Stimulated activated CD4-positive, alpha-beta T cell treated with anti-CD3 and anti-CD28 coated beads, TNF-alpha, amount 100 ng/mL, for 4 hours (primary cell): ENCODE measurements at places on chromosomes 16 and 17.

- no peak for DNase-seq
Measured at GRCh38 chr16:86321491-86321890, 188.8 kb upstream of the FOXF1 start.

- DNase-seq, result peak; percentile 31
Measured at GRCh38 chr17:56819431-56820145, 14.1 kb downstream of the C17orf67 start.

DNA sequence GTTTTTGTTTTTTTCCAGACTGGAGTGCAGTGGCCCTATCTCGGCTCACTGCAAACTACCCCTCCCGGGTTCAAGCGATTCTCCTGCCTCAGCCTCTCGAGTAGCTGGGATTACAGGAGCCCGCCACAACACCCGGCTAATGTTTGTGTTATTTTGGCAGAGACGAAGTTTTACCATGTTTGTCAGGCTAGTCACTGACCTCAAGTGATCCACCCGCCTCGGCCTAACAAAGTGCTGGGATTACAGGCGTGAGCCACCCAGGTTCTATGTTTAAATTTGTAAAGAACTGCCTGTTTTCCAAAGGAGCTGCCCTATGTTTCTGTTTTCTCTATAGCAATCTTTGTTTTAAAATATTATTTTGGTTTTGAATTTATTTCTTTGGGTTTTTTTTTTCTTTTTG is 13.8 kb upstream of the C16orf87 start:
- DNase-seq, result no peak

DNA sequence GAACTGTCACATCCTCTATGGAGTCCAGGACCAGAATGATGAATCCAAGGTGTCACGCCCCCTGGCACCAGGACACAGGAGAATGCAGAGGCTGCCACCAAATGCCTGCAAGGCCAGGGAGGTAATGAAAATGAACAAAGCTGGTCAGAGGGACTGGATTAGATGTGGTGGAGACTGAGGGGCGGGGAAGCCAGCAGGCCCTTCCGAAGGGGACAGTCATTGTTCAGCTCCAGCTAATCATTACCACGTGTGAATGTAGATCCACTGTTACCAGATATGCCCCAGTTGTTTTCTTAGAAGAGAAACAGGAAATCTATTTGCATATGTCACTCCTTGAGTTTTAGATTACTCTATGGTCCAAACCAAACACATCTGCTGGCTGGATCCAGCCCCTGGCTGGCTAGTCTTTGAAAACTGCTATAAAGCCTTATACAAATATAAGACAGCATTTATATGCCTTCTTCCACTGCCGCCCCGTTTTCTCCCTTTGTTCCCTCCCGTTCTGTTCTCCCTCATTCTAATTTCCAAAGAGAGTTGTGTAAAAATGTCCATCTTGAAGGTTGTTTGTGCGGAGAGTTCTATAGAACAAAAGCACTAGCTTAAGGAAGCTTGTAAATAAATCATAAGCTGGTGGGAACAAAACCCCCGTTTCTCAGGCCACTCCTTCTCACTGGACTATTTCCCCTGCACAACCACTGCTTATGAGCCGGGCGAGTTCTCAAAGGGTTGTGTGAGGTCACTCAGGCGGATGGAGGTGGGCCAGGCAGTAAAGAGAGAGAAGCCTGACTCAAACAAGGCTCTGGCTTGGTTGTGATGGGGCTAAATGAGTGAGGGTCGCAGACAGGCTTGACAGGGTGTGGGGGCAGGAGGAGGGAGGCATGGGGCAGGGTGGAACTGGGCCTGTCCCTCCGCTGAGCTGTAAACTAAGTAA is 14.2 kb downstream of the CRYM start:
- no peak for DNase-seq

- DNase-seq, result no peak
Measured at GRCh38 chr16:22763437-22764080, 50.4 kb upstream of the HS3ST2 start.

GRCh38 chr16:2121853-2122252 is 13.8 kb downstream of the PKD1 start:
- DNase-seq, result no peak

DNA sequence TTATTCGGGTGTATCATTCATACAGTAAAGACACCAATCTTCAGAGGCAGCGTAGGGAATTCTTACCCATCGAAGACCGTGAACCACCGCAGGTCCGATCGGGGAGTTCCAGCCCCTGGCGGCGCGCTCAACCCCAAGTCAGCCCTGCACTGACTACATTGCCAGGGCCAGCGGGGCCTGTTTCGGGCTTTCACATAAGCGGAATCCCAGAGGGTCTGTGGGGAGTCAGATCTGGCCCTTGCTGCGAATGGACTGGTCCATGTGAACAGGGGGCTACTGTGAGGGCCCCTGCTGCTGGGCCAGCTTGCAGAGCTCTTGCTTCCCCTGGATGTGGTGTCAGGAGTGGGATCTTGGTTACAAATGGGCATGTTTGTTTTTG is 7.6 kb downstream of the PDE6G start:
- DNase-seq, result no peak

GRCh38 chr17:3213587-3213986 is 6.1 kb downstream of the OR1A1 start:
- DNase-seq, result no peak

- no peak for DNase-seq
Measured at GRCh38 chr17:64628641-64629040, 33.5 kb downstream of the SMURF2 start.

DNA sequence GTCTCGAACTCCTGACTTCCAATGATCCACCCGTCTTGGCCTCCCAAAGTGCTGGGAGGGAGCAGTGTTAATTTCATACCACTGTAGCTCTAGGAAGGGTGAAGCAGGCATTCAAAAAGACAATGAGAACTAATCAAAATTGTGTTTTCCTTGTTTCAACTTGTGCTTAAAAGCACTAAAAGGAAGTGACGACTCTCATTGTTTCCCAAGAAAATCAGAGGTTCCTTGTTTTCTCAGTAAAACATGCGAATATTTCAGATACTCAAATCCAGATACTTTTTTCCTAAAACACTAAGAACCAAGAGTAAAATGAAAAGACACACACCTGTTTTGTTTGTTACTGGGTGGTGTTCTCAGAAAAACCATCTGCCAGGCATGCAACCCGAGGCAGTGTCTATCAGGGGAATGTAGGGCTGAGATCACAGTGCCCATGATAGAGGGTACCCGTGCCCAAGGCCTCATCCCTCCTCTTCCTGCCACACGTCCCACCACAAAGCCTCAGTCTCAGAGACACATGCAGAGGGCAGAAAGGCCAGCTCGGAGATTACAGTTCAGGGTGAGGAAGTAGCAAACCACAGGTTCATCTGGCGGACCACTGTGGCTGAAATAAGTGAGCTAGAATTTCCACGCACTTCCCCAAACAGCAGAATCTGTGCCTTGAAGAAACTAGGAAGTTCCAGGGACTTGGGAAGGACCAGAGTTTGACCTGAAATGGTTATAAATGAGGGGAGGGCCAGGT is 33.7 kb downstream of the GINS3 start:
- DNase-seq, result no peak

DNA sequence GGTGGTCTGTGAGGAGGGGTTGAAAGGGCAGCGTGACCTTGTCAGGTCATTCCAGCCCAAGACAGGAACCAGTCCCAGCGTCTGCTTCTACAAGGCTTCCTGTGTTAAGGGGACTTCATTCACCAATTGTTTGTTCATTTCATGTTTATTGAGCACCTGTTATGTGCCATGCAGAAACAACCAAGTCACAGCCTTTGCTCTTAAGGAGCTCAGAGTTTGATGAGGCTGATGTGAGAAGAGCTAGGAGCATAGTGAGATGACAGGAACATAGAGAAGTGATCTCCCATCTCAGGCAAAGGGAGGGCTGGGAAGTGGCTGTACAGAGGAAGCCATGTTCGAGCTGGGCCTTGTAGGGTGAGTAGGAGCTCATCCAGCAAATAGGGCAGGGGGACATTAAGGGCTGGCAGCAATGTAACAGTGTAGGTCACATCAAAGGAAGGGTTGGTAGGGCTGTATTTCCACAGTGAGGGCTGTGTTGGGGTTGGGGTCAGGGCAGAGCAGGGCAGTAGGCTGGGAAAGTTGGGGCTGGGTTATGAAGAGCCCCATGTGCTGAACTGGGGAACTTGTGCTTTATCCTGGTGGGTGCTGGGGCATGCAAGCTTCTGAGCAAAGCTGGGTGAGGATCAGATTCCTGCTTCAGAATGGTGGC is 79.8 kb downstream of the ARHGAP23 start:
- no peak for DNase-seq

DNA sequence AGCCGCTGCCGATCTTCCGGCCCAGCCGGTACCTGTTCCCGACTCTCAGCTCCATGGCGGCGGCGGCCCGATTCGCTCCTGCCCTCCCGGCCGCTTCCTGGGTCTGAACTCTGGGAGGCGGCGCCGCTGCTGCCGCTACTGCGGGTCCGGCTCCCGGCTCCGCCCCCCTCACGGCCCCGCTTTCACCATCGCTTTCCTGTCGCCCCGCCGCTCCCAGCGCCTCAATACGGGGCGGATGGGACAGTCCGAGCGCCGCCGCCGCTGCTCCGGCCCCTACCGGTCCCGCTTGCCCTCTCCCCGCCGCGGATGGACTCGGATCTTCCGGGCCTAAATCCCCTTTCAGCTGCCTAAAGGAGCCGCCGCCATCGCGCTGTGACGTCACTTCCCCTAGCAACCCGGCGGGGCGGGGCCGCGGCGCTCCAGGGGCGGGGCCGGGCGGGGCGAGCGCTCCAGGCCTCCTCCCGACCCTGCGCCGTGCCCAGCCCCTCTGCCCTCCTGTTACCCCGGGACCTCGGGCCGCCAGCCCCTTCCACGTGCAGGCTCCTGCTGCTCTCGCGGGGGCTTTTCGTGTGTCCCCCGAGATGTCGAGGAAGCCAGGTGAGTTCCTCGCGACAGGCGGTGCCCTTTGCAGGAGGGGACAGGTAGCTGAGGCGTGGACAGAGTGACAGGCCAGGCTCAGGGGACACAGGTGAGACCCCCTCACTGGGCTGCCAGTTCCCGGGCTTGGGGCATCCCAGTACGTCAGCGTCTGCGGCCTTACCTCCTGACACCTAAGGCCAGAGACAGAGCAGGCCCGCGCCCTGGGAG is at the start of gene CSNK1D:
CSNK1D (minus strand) TSS at position 374 of the 807 bp plus-strand sequence; CDS start at position 55, 319 bp downstream.
- DNase-seq, result peak; percentile 86

DNA sequence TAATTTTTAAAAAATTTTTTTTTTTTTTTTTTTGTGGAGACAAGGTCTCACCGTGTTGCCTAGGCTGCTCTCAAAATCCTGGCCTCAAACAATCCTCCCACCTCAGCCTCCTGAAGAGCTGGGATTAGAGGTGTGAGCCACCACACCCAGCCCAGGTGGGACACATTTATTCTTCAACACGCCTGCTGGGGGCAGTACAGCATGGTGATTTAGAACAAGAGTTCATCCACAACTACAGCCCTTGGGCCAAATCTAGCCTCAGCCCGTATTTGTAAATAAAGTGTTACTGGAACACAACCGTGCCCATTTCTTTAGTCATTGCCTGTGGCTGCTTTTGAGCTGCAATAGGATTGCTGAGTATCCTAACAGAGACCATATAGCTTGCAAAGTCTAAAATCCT is 92.8 kb downstream of the KATNIP start:
- DNase-seq, result no peak

- no peak for DNase-seq
Measured at GRCh38 chr17:10025976-10026901, 121.2 kb upstream of the RCVRN start.

DNA sequence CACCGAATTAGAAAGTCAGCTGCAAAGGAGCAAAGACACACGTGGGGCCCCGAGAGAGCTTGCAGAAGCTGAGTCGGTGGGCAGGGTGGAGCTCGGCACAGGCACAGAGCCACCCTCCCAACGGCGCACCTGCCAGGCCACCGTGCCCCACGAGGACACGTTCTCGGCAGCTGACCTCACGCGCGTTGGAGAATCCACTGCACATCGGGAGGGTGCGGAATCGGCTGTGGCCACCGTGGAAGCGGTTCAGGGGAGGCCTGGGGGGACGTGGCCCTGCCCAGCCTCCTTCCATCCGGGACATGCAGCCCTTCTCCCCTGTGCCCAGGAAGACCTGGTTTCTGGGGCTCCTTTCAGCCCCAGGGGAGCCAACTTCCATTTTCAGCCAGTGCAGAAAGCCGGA is 20.9 kb upstream of the ZFPM1 start:
- no peak for DNase-seq

DNA sequence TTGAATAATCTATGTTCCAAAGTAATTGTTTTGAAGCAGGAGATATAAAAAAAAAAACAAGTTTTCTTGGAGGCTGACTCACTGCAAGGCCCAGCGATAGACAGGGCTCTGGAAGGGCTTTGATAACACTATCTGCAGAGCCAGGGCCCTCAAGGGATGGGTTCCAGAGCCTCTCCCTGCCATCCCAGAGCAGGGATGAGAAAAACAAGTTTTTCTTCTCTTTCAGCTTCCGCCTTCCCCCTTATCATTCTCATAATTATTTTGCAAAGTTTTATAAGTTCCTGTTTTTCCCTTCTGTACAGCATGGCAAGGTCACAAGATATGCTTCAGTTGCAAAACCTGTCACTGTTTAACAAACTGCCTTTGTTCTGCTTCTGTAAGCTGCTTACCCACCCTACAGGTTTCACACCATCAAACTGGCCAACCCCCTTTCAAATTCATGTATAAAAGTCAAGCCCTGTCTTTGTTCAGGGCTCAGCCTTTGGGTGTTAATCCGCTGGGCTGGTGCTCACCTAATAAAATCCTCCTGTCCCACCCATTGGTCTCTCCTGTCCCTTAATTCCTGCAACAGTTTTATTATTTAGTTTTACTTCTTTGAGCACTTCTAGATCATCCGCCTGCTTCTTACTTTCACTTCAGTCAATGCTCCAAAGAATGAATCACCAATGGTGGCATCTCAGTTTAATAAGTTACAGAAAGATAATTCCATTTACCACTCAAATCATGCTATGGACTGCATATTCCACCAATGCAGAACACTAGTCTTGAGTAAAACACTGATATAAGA is 5.6 kb upstream of the THUMPD1 start:
- no peak for DNase-seq

- DNase-seq, result no peak
Measured at GRCh38 chr17:67427424-67427823, 50.3 kb downstream of the PITPNC1 start.

GRCh38 chr16:14125708-14126107 is 54.6 kb downstream of the MRTFB start:
- no peak for DNase-seq

DNA sequence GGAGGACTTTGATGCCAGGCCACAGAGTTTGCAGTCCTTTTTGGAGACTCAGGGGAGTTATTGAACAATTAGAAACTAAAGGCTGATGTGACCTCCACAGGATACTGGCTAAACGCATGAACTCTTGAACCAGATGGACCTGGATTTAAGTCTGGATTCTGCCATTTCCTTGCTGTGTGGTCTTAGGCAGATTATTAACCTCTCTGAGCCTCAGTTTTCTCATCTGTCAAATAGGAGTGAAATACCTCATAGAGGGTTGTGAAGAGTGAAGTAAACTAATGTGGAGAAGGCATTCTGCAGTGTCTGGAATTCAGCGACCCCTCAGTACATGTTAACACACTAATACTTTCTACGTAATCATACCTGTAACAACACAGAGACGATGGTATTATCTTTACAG is 93.5 kb downstream of the PRKCB start:
- no peak for DNase-seq

DNA sequence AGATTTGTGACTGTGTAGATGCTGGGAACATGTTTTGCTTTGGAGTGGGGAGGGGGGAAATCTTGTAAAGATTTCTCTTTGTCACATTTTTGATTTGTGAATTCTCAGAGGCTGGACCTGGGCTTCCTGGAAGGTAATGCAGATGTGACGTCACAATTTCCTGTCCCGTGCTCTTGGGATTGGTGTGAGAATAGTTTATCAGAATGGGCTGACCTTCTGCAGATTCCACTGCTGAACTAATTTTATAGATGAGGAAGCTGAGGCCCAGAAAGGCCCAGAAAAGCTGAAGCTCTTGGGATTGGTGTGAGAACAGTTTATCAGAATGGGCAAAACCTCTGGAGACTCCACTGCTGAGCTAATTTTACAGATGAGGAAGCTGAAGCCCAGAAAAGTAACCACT is 34.0 kb downstream of the HS3ST3B1 start:
- DNase-seq, result no peak

- DNase-seq, result no peak
Measured at GRCh38 chr16:8943966-8944759, 19.5 kb downstream of the USP7 start.
